Activated T-cell treated with anti-CD3 and anti-CD28 coated beads for 4 hours (primary cell): ENCODE measurements at places on chromosomes 5 and 9.

DNA sequence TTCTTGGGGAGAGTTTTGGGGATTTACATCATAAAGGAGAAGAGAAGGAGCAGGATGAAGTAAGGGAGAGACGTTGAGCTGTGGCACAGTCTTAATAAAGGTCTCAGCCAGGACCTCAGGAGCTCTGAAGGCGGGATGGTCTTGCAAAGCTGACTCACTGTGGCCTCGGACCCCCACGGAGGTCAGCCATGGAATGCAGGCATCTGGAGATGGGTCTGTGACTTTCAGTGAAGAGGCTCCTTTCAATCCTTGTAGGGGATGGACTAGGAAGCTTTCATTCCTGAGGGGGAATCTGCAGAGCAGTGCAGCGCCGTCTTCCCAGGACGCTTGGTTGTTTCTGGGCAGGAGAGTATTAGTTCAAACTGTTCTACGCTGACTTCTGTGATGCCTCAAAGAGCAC is 65.7 kb upstream of the BASP1 start:
- no peak for DNase-seq

GRCh38 chr5:32283539-32284377 is 29.0 kb downstream of the MTMR12 start:
- no peak for DNase-seq

- DNase-seq: no peak
Measured at GRCh38 chr9:86529496-86530275, 175.5 kb upstream of the TUT7 start.

DNA sequence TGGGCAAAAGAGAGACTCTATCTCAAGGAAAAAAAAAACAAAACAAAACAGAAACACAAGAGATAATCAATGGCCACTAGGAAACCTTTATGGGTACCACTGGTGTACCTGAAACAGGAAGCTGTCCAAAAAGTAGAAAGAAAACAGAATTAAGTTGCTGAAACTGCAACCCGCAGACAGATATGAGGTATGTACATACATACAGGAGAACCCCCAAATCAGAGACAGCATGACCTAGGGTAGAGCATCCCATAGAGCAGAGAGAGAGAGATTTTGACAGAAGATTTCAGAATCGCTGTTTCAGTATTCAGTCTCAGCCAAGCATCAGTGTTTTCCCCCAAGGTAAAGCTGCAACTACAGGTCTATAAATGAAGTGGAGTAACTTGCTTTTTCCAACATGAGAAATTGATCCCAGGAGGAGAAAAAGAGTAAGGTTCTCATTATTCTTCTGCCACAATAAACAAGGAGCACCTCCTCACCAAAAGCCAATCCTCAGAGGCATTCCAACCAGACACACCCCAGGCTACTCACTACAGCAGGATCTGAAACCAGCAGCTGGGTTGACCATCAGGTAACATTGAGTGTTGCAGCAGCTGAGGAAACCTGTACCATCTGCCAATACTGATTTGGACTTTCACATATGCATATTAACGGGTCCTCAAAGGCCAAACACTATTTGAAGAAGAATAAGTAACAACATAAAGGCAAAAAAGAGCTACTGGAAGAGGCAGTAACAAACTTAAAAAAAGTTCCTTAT is 630.0 kb downstream of the TAF11L14 start:
- no peak for DNase-seq

DNA sequence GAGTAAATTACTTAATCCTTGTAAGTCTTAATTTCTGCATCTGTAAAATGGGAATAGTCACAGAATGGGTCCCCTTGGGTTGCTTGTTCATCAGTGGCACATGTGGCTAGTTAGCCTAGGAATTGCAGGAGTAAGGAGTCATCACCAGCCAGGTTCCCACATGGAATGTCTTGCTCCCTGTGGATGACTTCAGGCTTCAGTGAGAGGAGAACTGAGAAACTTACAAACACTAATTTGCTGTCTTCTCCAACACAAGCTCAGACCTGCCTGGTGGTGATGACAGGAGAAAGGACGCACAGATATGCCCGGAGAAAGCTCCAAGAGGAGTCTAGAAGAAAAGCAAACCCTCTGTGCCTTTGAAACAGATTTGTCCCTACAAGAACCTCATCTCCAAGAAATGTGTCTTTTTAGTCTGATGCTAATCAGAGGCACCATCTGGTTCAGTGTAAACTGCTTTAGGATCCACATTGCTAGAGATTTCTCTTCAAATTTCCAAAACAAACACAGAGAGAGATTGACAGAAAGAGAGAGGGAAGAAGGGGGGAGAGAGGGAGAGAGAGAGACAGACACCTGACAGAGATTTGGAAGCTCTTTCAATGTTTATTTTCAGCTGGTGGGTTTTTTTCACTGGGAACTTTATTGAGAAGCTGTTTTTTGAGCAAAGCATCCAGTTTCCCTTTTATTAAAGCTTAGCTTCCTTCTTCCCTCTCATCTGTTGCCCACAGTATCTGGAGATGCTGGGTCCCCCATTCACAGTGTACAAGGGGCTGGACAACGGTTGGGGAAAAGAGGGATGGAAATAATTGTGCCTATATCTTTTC is 128.3 kb downstream of the DOCK2 start:
- DNase-seq: no peak

- DNase-seq: no peak
Measured at GRCh38 chr9:113695440-113695851, 180.7 kb upstream of the ZNF618 start.

- no peak for DNase-seq
Measured at GRCh38 chr5:154603953-154604679, 126.1 kb upstream of the HAND1 start.

GRCh38 chr5:38607930-38608564 is 51.6 kb upstream of the LIFR start:
- no peak for DNase-seq

DNA sequence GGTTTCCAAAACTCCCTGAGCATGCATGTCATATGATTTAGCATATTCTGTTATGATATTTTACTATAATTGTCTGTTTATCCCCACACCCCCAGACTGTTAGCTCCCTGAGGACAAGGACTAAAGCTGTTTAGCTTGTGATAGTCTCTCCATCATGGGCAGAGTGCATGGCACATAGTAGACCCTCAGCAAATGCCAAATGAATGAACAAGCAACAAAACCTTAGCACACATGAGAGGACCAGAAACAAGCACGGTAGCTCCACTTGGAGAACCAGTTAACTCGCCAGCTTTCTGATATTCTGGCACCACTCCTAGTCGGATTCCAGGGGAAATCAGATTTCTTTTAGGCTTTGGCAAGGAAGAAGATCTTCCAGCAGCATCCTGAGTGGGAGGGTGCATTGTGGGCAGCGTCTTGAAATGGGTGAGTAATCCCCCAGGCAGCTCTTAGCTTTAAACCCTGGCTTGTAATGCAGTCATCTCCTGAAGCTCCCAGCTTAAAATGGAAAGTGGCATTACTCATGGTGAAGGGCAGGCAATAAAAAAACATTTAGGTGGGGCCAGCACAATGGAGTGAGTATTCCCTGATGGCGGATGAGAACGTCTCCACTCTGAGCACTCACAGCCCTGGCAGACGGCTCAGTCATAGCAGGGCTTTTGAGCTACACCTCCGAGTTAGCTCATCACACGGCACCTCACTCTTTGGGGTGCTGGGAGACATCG is 41.1 kb downstream of the FGF1 start:
- DNase-seq: no peak

DNA sequence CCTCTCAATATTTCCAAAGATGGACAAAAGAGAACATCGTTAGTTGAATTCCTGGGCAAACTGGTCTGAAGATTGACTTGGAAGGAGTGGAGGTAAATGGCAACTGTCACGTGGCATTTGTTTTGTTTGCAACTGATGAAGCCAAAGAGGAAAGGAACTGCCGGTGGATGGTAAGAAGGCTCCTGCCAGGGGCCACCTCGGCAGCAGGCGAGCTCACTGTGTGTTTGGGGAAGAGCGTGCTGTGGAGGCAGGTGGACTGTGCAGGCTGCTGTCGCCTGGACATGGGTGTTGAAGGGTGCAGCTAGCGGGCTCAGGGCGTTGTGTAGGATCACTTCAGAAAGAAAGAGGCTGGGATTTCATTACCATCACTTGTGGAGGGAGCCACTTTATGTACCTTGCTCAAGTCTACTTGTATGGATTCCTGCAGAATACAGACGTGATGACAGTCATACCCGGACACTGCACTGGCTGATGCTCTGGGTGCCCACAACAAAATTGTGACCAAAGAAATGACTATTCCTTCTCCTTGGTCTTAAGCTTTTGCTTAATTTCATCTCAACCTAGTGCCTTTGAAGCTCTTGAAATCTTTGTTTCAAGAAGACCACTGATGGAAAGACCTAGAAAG is 72.7 kb downstream of the MAP1B start:
- DNase-seq: no peak

DNA sequence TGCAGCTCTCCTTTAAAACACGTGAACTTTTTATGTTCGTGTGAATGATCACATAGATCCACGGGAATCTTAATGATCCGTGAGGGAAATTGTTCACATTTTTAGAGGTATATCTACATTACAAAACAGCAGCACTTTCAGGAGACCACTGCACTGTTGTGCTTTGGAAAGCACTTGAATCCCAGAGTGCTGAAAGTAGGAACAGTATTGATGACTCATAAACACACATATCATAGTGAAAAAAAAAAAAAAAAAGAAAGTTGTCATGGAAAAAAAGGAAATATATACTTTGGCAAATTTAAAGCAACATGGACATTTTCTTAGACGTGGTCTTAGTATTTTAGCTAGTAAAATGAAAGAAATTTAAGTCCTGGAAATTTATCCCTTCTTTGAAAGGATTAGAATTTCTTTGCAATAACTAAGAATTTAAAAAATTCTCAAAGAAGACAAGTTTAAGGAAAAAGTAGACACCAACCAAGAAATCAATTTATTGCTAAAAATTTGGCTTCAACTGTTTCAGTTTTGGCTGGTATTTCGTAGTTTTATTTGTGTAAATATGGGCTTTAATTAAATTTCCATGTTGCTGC is 55.4 kb downstream of the ADGRV1 start:
- DNase-seq: no peak

DNA sequence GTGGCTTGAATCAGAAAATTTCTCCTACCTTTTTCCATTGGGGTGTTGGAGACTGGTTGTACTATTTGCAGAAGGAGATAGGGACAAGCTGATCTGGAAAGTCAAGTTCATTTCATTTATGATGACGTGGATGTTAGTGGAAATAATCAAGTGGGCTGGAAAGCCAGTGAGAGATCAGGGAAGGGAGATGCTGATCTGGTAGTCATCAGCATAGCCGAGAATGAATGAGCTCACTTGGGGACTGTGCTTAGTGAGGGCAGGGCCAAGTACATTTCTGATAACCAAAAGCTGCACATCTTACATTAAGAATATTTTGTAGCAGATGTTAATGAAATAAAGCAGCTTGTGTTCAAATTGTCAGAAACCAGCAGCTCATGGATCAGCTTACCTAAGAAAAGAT is 12.1 kb downstream of the MAN2A1 start:
- DNase-seq: no peak

GRCh38 chr5:116437922-116438578 is 136.6 kb downstream of the SEMA6A start:
- no peak for DNase-seq

- DNase-seq: no peak
Measured at GRCh38 chr5:137205231-137206027, 293.7 kb downstream of the SPOCK1 start.

GRCh38 chr5:169577951-169578350 is 5.6 kb upstream of the SPDL1 start:
- DNase-seq: no peak

- DNase-seq: no peak
Measured at GRCh38 chr9:112485574-112485973, 1.1 kb upstream of the KIAA1958 start.

GRCh38 chr5:145778144-145778900 is 56.8 kb downstream of the PRELID2 start:
- no peak for DNase-seq

DNA sequence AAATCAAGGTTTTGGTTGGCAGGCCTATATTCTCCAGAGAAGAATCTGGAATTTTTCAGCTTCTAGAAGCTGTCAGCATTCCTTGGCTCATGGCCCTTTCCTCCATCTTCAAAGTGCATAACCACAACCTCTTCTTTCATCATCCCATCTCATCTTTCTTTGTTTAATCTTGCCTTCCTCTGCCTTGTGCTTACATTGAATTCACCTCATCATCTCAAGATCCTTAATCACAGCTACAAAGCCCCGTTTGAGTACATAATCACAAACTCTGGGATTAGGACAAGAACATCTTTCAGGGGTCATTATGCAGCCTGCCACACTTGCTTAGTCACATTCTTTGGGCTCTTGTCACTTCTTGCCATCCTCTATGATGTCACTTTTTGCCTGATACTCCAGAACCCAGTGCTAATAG is 130.3 kb downstream of the FOXD1 start:
- DNase-seq: no peak

DNA sequence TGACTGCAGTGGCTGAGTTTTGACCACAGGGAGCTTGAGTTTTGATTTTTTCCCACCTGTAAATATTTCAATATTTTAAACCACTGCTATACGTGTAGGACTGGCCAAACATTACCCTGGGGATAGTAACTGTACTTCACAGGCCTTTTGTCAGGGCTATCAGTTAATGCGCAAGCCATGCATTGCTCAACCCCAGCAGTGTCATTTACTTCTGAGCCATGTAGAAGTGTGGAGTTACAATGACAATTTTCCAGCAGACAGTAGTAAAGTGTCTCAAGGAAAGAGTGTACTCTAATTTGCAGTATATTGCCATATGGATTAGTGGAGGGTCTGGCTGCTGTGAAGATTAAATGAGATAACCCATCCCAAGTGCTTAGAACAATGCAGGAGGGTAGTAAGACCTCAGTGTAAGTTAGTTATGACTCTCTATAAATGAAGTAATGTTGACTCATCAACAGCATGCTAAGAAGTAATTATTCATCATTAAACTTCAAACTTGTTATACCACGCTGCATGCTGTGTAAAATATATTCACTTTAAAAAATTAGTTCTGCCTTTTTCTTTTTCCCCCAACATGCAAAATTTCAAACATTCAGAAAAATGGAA is 489.2 kb downstream of the KDM4C start:
- DNase-seq: no peak

DNA sequence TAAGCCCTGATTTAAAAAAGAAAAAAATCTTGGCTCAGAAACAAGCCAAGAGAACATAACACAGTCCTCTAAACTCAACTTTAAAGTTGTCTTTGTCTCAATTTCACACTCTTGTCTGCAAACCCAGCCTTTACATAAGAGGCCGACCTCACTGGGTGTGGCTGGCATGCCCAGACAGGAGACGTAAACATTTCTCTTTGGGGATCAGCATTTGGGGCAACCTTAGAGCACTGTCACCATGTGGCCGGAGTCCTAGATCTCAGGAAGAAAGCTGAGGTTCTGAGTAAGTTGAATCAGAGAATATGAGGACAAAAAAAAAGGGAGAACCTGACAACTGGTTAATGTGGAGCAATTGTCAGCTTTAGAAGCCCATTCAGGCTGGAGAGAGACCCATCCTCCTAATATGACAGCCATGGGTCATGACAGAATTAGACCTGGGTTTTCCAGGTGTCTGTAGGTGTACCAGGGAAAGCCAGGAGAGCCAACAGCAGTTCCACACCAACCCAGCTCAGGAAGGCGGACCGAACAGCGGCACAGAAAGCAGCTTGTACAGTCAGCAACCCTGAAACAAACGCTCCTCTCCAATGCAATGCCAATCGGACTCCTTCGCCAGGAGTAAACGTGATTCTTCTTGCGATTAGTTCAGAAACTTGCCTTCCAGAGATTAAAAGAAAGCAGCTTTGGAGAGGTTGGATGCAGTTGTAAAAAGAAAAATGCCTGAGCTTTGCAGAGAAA is 97.9 kb upstream of the MAP3K1 start:
- no peak for DNase-seq
